ENCODE measurements at places on chromosomes 16 and 17.
A peak's percentile ranks its signal among the peaks of the same experiment; 100 is the strongest.

DNA sequence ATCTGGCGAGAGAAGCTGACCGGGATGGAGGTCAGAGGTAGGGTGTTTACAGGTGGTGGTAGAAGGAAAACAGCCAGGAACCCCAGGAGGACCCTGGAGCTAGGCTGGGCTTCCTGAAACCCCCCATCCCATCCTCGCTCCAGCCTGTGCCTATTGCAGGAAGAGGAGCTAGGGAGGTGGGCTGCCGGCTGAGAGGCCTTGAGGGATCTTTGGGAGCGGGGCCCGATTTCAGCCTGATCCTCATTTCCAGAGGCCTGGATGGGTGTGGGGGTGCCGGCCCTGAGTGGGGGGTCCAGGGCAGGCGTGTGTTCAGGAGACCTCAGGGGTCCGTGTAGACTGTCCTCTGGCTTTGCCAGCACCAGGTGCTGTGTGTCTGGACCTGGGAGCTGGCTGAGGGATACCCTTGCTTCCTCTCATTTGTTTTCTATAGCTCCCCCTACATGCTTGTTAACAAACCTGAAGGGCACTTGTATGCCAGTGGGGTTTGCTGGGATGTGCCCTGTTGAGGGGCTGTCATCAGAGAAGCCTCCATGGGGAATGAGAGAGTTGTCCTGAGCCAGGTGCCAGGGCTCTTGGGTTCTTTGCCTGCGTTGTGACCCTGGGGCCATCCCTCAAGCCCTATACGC, 18.9 kb upstream of the RAP1GAP2 start:
- H3K36me3 ChIP-seq: peaks cover 3% of the 10 kb centered on the region
- peaks cover 25% of the 10 kb centered on the region for H3K4me1 ChIP-seq
- H3K4me3 ChIP-seq: peak overlapping the region; percentile 32

- H3K4me3 ChIP-seq: no peak overlapping the region
- H3K36me3 ChIP-seq: peaks cover 3% of the 10 kb centered on the region
- H3K4me1 ChIP-seq: peaks cover 4% of the 10 kb centered on the region
- no peaks in the 10 kb centered on the region for H3K27me3 ChIP-seq
These were observed 37.7 kb downstream of the XYLT1 start for GRCh38 chr16:17432901-17433576.

DNA sequence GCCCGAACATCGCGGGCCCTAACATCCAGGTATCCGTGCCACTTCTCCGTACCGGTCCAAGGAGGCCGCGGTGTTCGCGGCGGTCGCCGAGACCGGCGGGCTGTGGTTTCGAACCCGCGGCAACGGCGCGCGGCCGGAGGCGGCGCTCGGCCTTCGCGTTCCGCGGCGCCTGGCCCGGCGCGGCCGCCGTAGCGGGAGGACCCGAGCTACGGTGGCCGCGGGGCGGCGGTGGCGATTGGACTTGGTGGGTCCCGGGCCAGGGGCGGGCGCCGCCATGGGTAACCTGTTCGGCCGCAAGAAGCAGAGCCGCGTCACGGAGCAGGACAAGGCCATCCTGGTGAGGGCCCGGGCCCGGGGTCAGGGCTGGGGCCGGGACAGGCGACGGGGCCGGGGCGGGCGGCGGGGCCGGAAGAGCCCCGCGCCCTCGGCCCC, at the start of gene CHMP6:
Gene CHMP6 (plus strand): TSS at position 197 of the 432 bp plus-strand sequence. CDS start 78 bp downstream, at position 275.
- peaks cover 36% of the 10 kb centered on the region for H3K36me3 ChIP-seq
- peaks cover 49% of the 10 kb centered on the region for H3K4me1 ChIP-seq
- no peaks in the 10 kb centered on the region for H3K27me3 ChIP-seq
- H3K4me3 ChIP-seq: peak within 1 kb of the TSS; percentile 58
- H3K27ac ChIP-seq: no peak within 1 kb of the TSS

DNA sequence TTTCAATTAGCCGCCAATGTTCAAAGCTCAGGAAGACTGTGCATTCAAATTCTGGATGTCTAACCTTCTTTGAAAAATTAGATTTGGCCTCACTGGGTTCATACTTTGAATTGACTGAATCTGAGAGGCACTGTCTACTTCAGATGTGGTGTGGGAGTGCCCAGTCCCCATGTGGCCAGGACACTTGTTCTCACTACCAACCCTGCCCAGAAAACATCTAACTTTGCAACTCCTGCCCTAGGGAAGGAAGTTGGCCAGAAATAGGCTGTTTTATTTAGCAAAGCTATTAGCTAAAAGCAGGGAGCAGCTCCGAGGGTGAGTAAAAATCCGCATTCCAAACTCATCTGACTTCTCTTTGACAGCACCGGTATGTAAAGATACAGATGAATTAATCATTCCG, 86.3 kb downstream of the XYLT1 start:
- no peak overlapping the region for H3K27ac ChIP-seq
- no peak overlapping the region for H3K4me3 ChIP-seq
- no peak for DNase-seq
- peaks cover 4% of the 10 kb centered on the region for H3K4me1 ChIP-seq
- no peaks in the 10 kb centered on the region for H3K27me3 ChIP-seq

- H3K36me3 ChIP-seq: no peaks in the 10 kb centered on the region
- H3K4me1 ChIP-seq: no peaks in the 10 kb centered on the region
- H3K4me3 ChIP-seq: no peak overlapping the region
These were observed 163.3 kb downstream of the KCNJ2 start for GRCh38 chr17:70332356-70333210.

- H3K36me3 ChIP-seq: no peaks in the 10 kb centered on the region
- no peak for DNase-seq
- no peaks in the 10 kb centered on the region for H3K27me3 ChIP-seq
- no peak overlapping the region for H3K27ac ChIP-seq
These were observed 50.7 kb upstream of the TNRC6C start for GRCh38 chr17:77907497-77908461.

DNA sequence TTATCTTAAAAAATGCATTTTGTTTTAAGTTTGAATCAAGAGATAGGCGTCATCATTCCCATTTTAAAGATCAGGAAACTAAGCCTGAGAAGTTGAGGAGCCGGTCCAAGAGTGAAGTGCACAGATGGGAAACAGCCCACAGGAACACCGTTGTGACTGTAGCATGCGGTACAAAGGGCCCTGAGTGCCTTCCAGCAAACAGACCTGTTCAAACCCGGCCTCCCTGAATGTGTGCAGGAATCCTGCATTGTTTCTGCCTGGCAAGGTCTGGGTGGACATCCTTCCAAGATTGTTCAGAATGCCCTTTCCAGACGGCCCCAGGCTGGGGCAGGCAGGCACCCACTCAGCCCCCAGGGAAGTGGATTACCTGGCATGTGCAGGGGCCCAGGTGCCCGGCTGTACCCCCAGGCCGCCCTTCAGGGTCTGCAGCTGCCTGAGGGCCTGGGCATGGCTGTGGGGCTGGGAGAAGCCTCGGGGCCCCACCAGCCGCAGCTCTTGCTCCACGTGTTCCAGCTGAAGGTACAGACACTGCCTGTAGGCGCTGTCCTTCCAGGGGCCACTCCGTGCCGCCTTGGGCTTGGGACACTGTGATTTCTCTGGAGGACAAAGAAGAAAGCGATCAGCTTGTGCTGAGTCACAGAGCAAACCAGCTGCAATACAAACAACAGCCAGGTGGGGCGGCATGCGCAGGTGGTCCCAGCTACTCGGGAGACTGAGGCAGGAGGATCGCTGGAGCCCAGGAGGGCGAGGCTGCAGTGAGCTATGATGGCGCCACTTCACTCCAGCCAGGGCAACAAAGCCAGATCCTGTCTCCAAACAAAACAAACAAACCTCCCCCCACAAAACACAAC, 45.0 kb upstream of the GCSH start:
- no peak overlapping the region for H3K27ac ChIP-seq
- H3K27me3 ChIP-seq: no peaks in the 10 kb centered on the region
- H3K36me3 ChIP-seq: no peaks in the 10 kb centered on the region

DNA sequence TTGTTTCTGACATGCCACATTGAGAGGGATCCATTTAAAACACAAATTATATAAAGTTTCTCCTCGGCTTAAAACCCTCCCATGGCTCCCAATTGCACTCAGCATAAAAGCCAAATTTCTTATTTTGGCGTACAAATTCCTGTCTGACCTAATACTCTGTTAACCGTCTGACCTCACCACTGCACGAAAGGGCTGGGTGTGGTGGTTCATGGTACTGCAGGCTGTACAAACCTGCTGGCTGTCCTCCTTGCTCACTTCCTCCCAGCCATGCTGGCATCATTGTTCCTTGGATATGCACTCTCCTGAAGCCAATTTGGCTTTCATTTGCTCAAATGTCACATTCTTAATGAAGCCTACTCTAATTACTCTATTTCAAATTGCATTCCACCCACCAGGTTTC, 301.6 kb upstream of the C16orf82 start:
- no peak overlapping the region for H3K4me3 ChIP-seq
- H3K36me3 ChIP-seq: no peaks in the 10 kb centered on the region
- no peak overlapping the region for H3K27ac ChIP-seq
- H3K4me1 ChIP-seq: peaks cover 2% of the 10 kb centered on the region
- no peaks in the 10 kb centered on the region for H3K27me3 ChIP-seq

GRCh38 chr17:52762794-52763167, 604.3 kb upstream of the CA10 start:
- no peaks in the 10 kb centered on the region for H3K4me1 ChIP-seq
- no peak overlapping the region for H3K4me3 ChIP-seq
- H3K36me3 ChIP-seq: no peaks in the 10 kb centered on the region
- no peak overlapping the region for H3K27ac ChIP-seq

DNA sequence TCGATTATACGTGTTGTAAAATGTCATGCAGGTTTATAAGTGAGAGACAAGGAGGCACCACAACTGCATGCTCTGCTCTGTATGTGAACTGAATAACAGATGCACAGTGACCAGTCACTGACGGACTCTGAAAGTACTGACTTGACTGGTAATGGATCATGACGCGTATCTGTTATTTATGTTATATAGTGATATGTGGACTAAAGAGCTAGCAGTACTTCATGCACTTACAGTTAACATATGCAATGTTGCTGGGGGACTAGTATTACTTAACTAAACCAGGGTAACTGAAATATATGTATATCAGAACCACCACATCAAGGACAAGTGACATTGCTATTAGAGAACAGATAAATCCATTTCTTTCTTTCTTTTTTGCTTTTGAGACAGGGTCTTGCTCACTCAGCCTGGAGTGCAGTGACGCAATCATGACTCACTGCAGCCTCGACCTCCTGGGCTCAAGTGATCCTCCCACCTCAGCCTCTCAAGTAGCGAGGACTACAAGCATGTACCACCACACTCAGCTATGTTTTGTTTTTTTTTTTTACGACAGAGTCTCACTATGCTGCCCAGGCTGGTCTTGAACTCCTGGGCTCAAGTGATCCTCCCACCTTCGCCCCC, 17.2 kb downstream of the COIL start:
- no peaks in the 10 kb centered on the region for H3K27me3 ChIP-seq
- H3K4me1 ChIP-seq: no peaks in the 10 kb centered on the region
- DNase-seq: no peak
- no peak overlapping the region for H3K27ac ChIP-seq

- H3K36me3 ChIP-seq: peaks cover 51% of the 10 kb centered on the region
- no peak overlapping the region for H3K27ac ChIP-seq
- DNase-seq: no peak
- no peaks in the 10 kb centered on the region for H3K27me3 ChIP-seq
These were observed 10.9 kb upstream of the GGA2 start for GRCh38 chr16:23521037-23521743.

GRCh38 chr17:21129023-21129681, 2.4 kb downstream of the DHRS7B start:
- no peaks in the 10 kb centered on the region for H3K36me3 ChIP-seq
- no peak overlapping the region for H3K4me3 ChIP-seq
- H3K27me3 ChIP-seq: no peaks in the 10 kb centered on the region

DNA sequence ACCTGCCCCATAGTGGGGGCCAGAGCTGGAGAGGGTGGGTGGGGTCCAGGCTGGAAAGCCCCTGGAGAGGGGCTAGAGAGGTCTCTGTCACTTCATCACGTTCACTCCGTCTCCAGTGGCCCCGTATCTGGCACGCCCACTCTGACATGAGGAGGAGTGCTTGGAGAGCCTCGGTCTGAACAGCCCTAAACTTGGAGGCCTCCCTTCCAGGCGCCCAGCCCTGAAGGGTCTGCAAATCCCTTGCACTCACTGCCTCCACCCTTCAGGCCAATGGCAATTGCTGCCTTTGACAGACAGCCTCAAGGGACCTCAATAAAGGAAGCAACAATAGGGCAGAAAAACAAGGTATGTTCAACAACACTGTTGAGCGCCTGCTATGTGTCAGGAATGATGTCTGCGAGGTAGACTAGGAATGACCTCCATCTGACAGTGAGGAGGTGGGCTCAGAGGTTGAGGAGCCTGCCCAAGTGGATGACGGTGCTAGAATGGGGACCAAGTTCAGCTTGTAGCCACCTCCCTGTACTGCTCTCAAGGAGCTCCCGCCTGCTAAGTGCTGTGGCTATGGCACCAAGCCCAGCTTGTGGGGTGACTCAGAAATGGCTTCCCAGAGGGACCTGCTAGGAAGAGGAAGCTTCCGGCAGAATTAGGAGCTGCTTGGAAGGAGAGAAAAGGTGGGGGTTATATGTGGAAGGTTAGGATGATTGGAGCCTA, 2.9 kb upstream of the EPX start:
- no peak for DNase-seq
- no peaks in the 10 kb centered on the region for H3K4me1 ChIP-seq
- H3K27me3 ChIP-seq: peaks cover 4% of the 10 kb centered on the region
- H3K36me3 ChIP-seq: no peaks in the 10 kb centered on the region

- peaks cover 22% of the 10 kb centered on the region for H3K4me1 ChIP-seq
- DNase-seq: peak; percentile 97
- peak within 1 kb of the TSS; percentile 61 for H3K4me3 ChIP-seq
- H3K36me3 ChIP-seq: peaks cover 11% of the 10 kb centered on the region
- no peaks in the 10 kb centered on the region for H3K27me3 ChIP-seq
- H3K27ac ChIP-seq: peak within 1 kb of the TSS; percentile 87
These were observed at the start of gene PRPSAP1 for GRCh38 chr17:76353599-76354316. PRPSAP1 (minus strand) TSS chr17:76353916; CDS start chr17:76353703, 213 bp downstream.

GRCh38 chr17:61442136-61442775, 10.0 kb upstream of the TBX4 start:
- no peaks in the 10 kb centered on the region for H3K36me3 ChIP-seq
- peaks cover 4% of the 10 kb centered on the region for H3K27me3 ChIP-seq
- no peaks in the 10 kb centered on the region for H3K4me1 ChIP-seq
- H3K4me3 ChIP-seq: no peak overlapping the region
- H3K27ac ChIP-seq: no peak overlapping the region

DNA sequence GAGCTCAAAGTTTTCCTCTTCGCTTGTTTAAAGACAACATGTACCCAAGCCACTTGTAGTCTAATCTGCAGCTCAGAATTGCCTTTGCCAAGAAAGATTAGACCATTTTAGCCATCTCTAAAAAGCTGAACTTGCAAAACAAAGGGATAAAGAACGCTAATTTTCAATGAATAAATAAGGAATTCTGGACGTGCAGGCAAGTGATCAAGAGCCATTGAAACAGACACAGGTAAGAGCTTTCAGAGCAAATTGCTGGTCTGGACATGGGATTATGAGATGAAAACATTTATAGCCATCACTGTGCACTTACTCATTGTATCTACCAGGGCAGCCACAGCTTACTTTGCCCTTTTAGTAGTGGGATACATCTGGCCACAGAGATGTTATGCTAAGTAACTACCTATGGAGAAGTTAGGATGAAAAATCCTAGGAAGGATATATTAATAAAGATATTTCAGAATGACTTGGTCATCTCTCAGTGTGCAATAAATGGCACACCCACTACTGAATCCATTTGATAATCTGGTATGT, 44.4 kb downstream of the RND2 start:
- no peaks in the 10 kb centered on the region for H3K4me1 ChIP-seq
- no peaks in the 10 kb centered on the region for H3K27me3 ChIP-seq
- H3K36me3 ChIP-seq: no peaks in the 10 kb centered on the region

GRCh38 chr16:86708431-86708830, 130.1 kb downstream of the FOXL1 start:
- no peak overlapping the region for H3K27ac ChIP-seq
- H3K4me3 ChIP-seq: no peak overlapping the region
- no peak for DNase-seq
- no peaks in the 10 kb centered on the region for H3K36me3 ChIP-seq
- H3K4me1 ChIP-seq: peaks cover 11% of the 10 kb centered on the region

All from spinal cord (tissue), 10 donors.